Stimulated activated CD4-positive, alpha-beta T cell treated with anti-CD3 and anti-CD28 coated beads, Interleukin-12 subunit alpha, Interleukin-12 subunit beta, amount 100 ng/mL, for 4 hours (primary cell): ENCODE measurements at places on chromosomes 11 and 22.

GRCh38 chr11:5923794-5924193 lies 18.3 kb upstream of the OR56A3 start:
- DNase-seq, result no peak

- DNase-seq, result no peak
Measured at GRCh38 chr22:26431261-26431995, 2.4 kb downstream of the ASPHD2 start.

GRCh38 chr22:35752006-35752862 lies 34.6 kb downstream of the APOL5 start:
- DNase-seq, result no peak

- DNase-seq, result no peak
Measured at GRCh38 chr22:42279425-42280020, 9.1 kb upstream of the TCF20 start.

- no peak for DNase-seq
Measured at GRCh38 chr11:127268932-127269331, 268.4 kb upstream of the KIRREL3 start.

GRCh38 chr22:32634421-32634981 lies 159.9 kb downstream of the FBXO7 start:
- DNase-seq, result no peak

DNA sequence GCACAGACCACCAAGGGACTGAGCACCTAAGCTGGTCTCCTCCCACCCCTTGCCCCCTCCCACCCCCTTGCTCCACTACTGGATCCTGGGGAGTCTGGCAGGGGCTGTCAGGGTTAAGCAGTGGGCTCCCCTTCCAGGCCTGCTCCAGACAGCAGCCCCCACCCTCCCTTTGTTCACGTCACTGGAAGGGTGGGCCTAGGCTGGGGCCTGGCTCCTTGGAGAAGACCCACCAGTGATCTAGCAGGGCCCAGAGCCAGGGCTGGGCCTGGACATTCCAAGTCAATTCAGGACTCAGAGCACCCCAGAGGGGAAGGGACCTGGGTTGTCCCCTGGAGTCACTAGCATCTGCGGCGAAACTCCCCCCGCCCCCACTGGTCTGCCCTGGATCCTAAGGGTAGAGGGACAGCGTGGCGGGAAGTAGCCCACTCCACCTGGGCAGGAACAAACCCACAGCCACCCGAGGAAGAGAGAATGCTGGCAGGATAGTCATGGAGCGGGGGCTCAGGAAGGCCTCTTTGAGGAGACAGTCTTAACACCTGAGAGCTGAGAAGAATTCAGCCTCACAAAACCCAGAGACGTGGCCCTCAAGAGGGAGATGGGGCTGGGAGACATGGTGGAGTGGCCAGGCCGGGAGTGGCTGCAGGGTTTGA lies 45.8 kb downstream of the IGLL1 start:
- DNase-seq, result no peak

DNA sequence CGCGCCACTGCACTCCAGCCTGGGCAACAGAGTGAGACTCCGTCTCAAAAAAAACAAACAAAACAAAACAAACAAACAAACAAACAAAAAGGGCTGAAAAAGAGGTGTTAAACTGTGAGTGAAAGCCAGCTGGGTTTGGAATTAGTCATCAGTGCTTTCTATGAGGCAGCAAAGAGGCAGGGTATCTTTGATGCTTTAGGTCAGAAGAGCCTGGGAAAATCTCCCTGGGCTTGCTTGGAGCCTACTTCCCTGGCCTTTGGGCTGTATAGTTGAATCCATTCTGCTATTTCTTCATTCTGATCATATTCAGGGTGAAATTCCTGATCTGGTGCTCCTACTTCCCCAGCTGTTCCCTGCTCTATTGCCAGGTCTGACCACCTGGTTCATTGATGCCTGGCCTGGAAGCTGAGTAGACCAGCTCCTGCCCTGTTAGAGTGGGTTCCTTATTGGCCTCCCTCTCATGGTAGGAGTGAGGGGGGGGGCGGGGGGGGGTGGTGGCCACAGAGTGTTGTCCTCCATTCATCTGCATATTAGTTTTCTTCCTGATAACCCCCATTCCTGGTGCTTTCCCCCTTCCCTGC lies 65.6 kb downstream of the INSC start:
- no peak for DNase-seq

DNA sequence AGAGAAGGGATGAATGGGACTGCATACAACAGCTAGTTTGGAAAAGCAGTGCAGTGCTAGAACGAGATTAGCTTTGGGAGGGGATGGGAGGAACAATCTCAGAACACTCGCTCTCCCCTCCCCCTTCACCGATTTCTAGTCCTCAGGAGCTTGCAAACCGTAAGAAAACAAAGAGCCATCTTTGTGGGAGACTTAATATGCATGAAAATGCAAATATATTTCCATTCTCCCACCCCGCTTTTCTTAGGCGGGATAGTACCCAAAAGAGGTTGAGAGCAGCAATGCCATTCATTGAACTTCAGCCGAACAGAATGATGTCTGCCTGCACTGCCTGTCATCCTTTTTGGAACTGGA lies 1.1 kb downstream of the SPINDOC start:
- DNase-seq, result no peak

DNA sequence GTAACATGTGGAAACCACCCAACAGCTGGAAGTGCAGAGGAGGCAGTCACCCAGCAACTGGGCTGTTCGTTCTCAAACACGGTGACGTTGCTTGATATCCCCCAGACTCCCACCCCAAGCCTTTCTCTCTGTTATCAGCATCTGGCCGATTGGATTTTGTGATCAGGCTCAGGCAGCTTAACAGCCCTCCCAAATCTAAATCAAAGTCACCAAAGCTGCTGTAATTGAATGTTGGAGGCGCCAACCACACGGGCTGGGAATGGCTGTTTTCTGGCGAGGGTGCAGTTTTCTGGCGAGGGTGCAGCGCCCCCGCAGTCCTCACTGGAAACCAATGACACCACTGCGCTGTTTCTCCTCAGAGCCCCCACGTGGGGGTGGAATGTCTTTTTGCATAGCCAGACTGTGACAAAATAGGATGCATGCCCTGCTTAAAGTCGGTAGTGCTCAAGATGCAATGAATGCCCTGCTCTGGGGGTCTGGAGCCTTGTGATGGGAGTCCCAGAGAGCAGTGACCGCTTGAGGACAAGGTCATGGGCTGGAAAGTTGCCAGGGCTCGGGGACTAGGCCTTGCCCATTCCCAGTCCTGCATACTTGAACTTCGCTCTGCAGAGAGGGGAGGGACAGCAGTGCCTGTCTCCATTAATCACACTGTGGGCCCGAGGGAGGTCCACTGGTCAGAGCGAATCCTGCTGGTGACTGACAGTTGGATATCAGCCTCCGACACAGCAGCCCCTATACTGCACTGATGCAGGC lies 105.3 kb downstream of the MORC2 start:
- no peak for DNase-seq

- DNase-seq, result no peak
Measured at GRCh38 chr11:35619855-35620640, 1.8 kb downstream of the FJX1 start.

- DNase-seq, result no peak
Measured at GRCh38 chr11:18624161-18624560, 10.0 kb downstream of the SPTY2D1 start.

GRCh38 chr11:8231979-8232378 lies 31.7 kb downstream of the LMO1 start:
- DNase-seq, result no peak

DNA sequence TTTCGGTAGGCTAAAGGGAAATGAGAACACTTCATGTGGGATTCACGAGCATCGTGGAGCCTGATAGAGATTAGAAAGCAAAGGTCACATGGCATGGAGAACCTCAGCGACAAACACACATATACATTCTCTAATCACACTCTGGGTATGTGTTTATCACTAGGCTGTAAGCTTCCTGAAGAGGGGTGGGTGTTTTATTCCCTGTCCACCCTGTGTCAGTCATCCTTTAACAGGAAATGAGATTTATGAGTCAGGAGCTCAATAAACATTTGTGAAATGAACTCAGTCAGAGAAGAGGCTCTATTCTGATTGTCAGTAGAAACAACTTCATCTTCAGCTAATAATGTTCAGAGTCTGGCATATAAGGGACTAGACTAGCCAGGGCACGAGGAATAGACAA lies 71.7 kb upstream of the EIF3M start:
- DNase-seq, result no peak

DNA sequence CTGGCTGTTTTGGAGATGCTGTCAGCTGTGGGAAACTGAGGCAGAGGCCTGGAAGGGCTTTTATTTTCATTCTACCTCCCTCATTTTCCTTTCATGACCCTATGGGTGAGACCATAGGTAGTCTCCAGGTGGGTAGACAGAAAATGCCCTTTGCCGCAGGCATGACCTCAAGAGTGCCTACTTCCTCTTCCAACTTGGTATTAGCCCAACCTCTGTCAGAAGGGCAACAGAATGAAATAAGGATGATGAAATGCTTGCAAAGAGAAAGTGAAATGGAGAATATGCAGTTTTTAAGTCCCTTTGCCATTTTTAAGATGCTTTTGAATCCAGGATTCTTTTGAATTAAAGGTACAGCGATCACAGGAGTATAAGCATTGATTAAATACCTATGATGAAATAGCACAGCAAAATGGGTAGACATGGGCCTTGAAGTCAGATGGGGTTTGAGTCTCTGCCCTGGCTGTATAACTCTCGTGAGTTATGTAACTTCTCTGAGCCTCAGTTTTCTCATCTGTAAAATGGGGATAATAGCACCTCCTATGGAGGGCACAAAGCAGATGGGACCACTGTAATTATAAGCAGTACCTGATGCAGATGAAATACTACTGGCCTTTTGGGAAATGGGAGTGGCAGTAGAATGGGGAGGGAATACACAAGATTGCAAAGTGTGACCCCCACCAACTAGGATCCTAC lies 3.7 kb downstream of the ASPHD2 start:
- DNase-seq, result no peak

DNA sequence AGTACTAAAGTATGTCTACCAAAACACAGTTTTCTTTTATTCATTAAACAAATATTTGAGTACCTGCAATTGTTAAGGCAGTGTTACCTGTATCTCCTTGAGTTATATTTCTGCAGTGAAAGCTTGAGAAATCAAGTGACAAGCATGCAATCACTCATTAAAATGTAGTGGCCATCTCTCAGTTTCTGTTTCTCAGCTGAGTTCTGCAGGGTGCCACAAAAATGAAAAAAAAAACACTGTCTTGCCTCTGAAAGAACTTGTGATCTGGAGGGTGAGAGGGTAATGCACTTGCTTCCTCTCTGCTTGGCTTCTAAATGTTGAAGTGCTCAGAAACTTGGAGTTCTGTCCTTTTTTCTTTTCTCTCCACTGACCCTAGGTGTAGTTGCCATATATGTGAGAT lies 6.8 kb downstream of the QSER1 start:
- no peak for DNase-seq
